ENCODE measurements at places on chromosomes 7 and 10.

GRCh38 chr7:117596134-117596533 is 116.3 kb downstream of the CFTR start:
- no peak for DNase-seq

GRCh38 chr10:31583293-31583692 is 264.3 kb downstream of the ZEB1 start:
- DNase-seq, result no peak

DNA sequence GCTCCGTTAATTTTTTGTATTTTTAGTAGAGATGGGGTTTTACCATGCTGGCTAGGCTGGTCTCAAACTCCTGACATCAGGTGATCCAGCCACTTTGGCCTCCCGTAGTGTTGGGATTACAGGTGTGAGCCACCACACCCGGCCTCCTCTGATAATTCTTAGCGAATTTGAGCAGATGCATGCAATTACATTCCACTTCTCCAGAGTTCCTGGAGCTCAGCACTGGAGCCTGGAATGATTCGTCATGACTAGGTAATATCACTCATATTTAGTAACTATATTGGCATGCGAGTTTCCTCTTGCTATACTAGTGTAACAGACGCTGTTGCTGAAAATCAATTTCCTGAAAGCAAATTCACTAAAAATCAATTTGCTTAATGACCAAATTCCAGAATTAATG is 86.8 kb downstream of the MKX start:
- DNase-seq, result no peak

DNA sequence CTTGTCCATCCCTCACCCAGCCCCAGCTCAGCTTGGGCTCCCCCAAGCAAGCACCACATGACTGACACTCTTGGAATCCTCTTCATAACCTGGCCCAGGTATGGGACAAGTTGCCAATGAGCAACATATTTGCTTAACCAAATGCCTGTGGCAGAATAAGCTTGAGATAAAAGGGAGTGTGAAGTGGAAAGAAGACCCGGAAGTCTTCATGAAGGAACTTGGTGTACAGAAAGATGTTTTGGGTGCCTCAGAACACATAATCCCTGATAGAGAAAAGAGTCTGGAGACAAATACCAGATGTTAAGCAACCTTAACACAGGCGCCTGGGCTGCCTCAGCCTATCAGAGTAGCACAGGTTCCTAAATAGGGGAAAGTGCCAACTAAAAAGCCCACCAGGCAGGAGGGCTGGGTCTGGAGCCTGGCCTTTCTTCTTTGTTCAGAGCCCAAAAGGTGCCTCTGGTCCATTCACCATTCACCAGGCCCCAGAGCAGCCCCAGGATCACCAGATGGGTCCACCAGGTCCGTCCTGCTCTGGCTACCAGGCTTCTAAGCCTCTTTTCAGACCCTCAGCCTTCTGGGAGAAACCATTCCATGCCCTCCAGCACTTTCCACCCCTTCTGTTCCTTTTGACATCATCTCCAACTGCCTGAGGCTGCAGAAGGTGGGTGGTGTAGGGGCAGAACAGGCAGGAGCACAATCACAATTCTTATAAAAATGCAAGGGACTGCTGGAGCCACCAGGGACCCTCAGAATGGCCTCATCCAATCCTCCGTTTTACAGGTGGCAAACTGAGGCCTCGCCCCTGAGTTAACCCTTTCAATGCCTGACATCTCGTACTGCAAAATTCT is 22.6 kb downstream of the KCNMA1 start:
- no peak for DNase-seq

DNA sequence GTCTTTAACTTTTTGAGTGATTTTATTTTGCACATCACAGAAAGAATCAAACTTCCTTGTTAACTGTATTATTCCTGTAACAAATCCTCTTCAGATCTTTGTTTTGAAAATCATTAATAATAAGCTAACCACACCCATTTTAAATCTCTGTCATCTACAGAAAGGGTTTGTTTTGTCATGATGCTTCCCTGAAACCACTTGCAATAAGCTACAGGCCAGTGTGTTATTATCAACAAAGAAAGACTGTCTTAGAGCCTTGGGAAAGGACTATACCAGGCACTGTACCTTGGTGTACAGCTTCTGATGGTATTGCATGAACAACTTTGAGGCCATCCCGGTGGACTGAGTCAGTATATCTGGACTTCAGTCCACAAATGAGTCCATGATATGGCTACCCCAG is 145.3 kb upstream of the FAM3C start:
- no peak for DNase-seq

GRCh38 chr10:1121271-1121970 is 65.2 kb downstream of the WDR37 start:
- no peak for DNase-seq

DNA sequence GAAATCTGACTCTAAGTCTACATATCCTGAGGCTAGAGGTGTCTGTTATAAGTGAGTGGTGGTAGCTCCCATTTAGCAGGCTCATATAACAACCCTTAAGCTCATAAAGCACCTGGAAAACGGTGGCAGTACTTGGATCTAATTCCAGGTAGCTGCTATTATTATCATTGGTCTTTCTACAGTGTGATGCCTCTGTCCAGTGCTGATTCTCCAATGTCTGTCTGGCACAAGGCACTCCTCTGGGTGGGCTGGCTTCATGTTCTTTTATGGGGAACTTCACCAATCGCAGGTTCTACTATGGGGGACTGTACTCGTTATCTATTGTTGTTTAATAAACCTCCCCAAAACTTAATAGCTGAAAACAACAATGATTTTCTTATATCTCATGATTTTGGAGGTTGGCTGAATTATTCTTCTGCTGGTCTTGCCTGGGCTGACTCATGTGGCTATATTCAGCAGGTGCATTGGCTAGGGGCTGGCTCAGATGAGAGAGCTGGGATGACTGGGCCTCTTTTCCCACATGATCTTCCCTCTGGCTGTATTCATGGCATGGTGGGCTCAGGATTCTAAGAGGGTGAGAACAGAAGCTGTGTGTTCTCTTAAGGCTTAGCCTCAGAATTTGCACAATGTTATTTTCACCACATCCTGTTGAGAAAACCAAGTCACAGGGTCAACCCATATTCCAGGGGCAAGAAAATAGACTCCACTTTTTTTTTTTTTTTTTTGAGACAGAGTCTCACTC is 93.0 kb upstream of the PCGF5 start:
- DNase-seq, result no peak

GRCh38 chr10:105727131-105727530 is 1086.0 kb downstream of the SORCS3 start:
- DNase-seq, result no peak
